ENCODE measurements at places on chromosomes 1 and 21.
A peak's percentile ranks its signal among the peaks of the same experiment; 100 is the strongest.

- DNase-seq = no peak
These were observed 29.8 kb upstream of the PADI2 start for GRCh38 chr1:17148950-17149608.

DNA sequence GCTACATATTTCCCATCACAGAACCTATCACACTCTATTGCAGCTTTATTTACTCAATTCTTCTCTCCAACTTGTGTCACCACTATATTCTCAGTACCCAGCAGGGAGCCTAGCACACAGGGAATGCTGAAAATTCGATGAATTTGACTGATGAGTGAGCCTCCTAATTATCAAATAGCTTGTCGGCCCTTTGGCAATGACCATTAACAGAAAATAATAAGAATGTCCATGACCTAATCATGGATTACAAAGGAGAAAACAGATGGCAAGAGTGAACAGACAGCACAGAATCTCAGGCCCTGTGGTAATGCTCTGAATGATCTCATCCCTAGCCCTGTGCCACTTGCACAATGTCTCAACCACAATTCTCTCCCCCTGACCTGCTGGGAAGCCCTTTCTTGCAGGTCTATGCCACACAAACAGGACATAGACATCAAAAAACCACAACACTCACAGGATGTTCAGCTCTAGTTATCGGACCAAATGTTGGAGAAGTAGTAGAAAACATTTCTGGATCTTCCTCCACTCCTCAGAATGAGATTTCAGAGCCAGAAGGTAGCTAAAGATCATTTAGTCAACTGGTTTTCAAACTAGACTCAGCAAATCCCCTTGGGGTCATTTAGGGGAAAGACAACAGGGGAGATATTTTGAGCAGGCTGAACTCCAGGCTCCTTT lies 68.4 kb downstream of the LUZP1 start:
- peak; percentile 95 for DNase-seq

DNA sequence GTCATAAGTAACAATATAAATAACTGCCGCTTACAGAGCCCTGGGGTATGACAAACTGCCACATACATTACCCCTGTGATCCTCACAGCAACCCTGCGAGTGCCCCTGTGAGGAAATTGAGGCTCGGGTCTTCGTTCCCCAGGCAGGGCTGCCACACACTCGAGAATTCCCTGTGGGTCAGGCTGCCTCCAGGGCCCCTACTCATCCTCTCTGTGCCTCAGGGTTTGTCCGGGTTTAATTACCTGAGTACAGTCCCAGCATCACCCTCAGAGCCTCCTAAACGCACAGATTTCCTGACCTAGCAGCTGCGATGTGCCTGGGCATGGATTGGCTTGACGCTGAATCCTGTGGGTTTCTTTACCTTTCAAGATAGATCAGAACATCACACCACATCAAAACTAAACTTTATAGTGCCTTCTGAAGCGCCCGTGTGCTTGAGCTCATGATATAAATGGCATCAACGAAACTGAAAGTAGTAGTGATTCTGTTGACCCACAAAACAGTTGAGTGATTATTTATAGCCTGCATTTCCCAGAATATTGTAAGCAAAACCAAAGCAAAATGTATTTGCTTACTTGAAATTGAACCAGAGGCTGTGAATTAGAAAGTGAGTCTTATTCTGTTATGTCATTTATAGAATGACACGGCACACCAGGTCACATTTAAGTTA lies 14.0 kb downstream of the SLC37A1 start:
- no peak for DNase-seq

DNA sequence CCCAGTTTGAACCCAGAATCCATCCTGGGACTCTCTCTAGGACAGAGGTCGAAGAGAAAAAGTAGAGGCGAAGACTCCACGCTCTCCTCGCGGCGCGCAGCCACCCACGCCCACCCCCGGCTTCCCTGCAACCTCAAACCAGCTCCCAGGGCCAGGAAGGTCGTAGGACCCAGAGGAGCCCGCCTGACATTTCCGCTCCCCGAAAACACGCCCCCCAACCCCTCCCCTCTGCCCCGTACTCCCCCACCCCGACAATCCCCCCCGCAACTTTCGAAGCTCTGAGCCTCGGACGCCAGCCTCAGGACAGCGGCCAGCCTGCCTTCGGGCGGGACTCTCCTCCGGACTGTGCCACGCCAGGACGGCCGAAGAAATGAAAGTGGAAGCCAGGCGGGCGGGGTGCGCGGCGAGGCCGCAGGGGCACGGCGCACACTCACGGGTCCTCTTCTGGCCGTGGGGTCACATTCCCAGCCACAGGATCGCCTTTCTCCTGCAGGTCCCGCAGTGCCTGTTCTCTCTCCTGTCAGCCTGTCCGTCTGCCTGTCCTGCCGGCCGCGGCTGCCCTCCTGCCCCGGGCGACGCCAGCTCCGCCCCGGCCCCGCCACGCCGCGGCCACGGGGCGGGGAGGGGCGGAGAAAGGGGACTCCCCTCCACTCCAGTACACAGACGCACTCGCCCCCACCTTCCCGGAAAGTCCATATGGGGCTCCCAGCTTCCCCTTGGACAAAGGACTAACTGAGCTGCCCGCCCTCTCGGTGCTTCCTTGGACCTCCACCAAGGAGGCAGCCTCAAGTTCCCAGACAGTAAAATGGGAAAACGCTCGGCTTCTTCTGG lies at the start of gene MOB3C:
Gene MOB3C (minus strand): TSS at position 535 of the 831 bp plus-strand sequence. CDS start 3,490 bp downstream, outside the sequence.
- DNase-seq = peak; percentile 49

DNA sequence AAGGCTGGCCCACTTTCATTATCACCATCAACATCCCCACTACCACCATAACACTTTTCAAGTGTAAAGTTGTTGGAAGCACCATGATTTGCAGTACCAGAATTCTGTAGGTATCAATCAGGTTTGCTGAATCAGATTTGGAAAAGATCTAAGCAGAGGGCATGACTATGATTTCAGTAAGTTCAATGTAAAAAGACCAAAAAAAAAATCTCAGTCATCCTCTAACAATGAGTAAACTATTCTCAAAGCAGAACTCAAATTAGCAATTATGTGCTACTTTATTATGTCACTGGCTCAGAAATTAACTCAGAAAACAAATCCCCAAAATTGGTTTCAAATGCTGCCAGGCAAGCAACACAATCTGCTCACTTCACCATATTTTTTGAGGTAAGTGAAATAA lies 187.8 kb upstream of the HP1BP3 start:
- DNase-seq = no peak

DNA sequence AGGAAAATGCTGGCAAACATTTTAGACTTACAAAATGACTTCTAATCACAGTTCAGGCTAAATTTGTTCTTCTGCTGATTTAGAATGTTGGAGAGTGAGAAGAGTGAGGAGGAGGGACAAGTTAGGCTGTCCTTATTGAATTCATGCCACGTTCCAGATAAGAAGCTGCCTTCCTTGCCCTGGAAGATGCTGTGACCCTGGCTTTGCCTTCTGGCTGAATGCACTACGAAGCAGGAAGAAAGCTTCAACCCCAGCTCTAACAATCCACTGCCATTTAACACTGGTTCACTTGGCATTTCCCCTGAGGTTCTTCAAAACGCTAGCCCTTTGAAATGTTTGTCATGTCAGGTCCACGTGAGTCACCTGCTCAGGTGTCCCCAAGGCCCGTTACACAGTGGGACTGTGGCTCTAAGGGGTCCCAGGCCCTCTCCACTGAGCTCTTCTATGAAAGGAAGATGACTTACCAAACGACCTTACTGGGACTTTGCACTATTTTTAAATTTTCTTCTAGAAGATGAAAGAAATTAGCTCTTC lies 30.0 kb upstream of the LRRC8C start:
- DNase-seq = no peak

- peak; percentile 82 for DNase-seq
These were observed 41.9 kb downstream of the CD34 start for GRCh38 chr1:207868774-207869721.

DNA sequence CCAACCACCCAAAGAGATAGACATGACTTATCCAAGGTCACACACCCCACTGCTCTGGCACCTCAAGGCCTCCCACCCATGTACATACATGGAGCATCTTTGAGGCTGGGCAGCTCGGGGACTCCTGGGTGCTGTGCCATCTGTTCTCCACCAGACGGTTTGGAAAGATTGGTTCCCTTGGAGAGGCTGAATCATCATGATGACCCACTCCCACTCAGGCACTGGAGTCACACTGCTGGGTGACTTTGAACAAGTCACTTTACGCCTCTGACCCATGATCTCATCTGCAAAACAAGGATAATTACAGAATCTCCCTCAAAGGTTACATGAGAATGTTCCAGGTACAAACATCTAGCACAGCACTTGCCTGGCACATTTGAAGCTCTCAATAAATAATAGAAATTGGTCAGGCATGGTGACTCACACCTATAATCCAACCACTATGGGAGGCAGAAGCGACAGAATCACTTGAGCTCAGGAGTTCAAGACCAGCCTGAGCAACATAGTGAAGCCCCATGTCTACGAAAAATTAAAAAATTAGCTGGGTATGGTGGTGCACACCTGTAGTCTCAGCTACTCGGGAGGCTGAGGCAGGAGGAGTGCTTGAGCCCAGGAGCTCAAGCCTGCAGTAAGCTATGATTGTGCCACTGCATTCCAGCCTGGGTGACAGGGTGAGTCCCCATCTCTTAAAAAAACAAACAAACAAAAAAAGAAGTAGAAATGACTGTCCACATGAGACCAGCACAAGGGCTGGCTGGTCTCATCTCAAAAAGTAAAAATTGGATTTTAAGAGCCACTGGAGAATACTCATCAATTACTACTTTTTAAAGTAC lies 74.9 kb downstream of the RRAGC start:
- DNase-seq = no peak

DNA sequence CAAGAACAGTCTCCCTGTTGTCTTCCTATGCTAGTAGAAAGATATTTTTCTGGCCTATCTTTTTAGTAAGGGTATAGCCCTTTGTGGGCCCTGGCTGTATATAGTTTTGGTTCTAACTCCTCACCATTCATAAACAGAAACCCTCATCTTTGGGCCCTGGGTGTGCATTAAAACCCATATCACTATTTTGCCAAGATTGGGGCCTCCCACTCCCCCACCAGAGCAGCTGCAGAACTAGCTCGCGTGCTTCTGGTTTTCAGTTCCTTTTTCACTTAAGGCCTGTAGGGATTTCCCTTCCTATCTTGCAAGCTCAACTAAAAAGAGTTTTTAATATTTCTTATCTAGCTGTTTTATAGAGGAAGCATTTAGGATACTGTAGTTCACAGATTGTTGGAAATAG lies 106.4 kb downstream of the RGL1 start:
- peak; percentile 64 for DNase-seq

- DNase-seq = no peak
These were observed 1.5 kb upstream of the ATXN7L2 start for GRCh38 chr1:109482242-109482641.

DNA sequence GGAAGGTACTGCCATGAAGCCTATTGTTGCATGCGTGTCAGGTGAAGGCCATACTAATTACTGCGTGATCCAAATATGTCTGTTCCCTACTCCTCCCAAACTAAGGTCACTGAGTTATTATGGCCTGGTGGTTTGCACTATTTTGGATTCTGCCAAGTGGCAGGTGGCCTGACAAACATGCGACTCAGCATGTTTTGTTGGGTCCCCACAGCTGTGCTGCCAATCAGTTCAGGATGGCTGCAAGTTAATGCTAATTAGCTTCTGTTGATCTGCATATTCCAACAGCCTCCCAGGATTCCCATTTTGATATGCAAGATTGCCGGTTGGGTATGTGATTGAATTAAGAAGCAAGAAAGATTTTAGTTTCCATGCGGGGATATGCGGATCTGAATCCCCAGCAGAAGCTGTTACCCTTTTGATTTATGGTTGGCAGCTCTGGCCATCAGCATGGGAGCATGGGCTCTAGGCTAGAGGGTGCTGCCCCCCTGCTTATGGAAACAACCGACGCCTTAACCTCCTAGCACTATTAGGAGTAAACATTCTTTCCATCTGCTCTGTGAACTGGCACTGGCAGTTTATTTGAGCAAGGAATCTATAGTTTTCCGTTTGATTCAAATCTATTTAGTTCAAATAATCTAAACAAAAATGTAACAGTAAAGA lies 429.8 kb upstream of the C1orf87 start:
- DNase-seq = no peak

- no peak for DNase-seq
These were observed 25.0 kb downstream of the PDXK start for GRCh38 chr21:43743947-43744346.

GRCh38 chr1:224217655-224218623 lies 34.9 kb downstream of the DEGS1 start:
- no peak for DNase-seq
